ENCODE measurements at places on chromosomes 3 and 15. TPM values are rescaled to one million over a fixed set of nuclear protein-coding genes. Genes with fewer than 3 reads are reported as not detected.

DNA sequence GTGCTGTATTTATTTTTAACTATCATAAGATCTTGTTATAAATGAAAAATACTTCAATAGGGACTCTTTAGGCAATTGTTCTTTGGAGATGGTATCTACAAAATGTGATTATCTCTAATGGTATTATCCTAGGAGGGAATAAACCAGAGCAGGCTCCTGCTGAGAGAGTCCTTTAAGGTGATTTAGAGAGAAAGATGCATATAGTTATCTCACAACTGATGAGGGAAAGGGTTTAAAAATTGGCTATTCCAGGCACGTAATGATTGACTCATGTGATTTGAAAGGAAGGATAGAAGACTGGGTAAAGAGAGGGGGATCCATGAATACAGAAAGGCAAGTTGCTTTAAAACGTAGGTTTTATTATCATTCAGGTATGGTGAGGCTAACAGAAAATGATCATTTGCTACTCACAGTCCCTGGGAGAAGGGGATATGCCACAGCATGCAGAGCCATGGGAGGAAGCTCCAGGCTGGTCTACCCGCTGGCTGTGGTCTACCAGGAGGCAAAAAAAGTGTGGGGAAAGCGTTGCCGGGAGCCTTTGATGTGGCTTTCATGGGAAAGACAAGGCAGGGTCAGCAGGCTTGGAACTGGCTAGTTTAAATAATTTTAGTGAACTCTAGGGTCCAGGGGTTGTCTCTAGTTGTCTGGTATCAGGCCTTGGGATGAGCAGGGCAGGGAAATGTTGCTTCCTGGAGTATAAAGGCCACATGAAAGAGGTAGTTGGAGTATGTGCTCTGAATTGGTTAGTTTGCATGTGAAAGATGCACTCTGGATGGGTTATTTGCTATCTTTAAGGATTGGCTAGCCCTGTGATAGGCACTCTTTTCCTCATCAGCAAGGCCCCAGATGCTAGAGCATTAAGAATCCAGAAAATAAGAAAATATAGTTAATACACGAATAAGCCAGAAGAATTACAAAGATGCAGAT lies 798.4 kb upstream of the GRM7 start:
- no peak for DNase-seq

DNA sequence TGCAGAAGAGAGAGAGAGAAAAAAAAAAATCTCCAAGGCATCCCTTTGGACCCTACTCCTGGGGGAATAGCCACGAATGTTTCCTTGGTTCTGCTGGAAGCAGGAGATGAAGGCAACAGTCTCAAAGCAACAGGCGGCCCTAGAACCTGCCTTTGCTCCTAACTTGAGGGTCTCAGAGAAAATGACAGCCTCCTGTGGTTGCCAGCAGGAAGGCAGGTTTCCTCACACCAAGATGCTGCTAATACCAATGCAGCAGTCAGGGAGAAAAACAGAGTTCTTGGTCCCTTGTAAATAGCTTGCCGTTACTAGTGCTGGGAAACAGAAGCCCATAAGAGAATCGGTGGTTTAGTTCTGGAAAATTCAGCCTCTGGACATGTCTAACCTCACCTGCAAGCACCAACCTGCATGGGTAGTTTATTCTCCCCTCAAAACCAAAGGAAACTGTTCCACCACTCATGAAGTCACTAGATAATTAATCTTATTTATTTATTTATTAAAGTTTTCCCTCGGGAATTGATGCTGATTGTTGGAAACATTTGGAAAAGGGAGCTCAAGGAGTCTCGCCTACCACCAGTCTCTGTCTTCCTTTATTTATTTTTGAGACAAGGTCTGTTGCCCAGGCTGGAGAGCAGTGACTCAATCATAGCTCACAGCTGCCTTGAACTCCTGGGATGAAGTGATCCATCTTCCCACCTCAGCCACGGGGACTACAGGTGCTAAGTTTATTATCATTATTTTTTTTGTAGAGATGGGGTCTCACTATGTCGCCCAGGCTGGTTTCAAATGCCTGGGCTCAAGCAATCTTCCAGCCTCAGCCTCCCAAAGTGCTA lies 883 bp upstream of the FRMD4B start:
- no peak for DNase-seq

DNA sequence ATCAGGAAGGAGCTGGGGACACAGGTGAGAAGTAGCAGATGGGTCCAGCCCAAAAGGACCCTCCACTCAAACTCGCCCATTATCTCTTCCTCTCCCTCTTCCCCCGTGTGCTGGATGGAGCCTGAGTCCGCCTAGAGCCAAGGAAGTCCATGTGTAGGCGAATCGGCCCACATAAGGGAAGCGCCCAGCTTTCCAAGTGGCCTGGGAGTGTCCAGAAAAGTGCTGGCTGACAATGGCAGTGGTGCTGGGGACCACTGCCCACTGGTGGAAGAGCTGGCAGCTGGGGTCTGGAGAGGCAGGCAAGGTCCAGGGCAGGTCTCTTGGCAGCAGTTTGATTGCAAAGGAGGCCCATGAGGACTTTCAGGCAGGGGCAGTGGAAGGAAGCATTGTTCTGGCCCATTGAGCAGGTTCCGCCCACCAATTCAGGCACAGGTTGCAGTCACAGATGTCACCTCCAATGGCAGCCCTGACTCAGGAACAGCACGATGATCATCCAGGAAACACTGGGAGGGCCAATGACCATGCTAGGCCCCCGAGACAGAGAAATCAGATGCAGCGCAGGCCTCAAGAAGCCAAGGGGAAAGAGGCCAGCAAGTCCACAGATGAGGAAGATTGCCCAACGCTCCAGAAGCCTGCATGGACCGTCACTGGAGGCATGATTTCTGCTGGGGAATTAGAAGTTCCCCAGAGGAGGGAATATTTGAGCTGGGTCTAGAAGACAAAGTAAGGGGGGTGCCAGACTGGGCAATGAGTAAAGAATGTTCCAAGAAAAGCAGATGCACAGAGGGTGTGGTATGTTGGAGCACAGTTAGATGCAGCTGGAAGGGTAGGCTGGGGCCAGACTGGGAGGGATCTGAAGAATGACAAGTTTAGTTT lies 3.0 kb downstream of the MFGE8 start:
- DNase-seq, result no peak

DNA sequence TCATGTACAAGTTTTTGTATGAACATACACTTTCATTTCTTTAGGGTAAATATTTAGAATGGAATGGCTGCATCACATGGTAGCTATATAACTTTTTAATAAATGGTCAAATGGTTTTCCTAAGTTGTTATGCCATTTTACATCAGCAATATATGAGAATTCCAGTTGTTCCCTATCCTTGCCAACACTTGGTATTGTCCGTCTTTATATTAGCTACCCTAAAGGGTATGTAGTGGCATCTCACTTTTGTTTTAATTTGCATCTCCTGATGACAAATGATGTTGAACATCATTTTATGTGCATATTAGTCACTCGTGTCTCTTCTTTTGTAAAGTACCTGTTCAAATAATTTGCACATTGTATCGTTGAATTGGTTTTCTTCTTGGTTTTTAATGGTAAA lies 2.5 kb upstream of the MUC13 start:
- no peak for DNase-seq

GRCh38 chr3:103371411-103371810 lies 936.6 kb downstream of the ZPLD1 start:
- DNase-seq, result no peak

DNA sequence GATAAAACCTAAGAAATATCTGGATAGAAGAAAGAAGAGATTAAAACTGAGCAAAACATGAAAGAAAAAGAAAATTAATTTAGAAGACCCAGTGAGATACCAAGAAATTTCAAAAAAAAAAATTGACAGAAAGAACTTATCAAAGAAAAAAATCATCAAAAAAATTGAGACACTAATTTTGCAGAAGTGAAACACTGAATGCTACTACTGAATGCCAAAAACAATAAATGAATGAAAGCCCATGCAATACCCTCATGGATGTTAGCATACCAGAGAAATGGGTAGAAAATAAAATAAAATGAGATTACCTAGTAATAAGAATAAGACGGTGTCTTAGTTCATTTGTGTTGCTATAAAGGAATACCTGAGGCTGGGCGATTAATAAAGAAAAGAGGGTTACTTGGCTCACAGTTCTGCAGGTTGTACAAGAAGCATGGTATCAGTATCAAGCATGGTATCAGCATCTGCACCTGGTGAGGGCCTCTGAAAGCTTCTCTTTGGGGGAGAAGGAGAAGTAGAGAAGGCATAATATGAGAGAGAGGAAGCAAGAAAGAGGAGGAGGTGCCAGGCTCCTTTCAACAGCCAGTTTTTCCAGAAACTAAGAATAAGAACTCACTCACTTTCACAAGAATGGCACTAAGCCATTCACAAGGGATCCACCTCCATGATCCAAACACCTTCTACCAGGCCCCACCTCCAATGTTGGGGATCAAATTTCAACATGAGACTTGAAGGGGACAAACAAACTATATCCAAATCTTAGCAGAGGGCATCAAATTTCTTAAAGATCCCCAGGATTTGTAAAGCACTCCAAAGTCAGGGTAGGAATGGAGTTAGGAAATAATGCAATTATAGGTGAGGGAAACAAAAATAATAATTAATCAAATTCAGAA lies 73.2 kb downstream of the BTLA start:
- no peak for DNase-seq

GRCh38 chr3:48727511-48727910 lies 10.5 kb upstream of the IP6K2 start:
- DNase-seq, result no peak

DNA sequence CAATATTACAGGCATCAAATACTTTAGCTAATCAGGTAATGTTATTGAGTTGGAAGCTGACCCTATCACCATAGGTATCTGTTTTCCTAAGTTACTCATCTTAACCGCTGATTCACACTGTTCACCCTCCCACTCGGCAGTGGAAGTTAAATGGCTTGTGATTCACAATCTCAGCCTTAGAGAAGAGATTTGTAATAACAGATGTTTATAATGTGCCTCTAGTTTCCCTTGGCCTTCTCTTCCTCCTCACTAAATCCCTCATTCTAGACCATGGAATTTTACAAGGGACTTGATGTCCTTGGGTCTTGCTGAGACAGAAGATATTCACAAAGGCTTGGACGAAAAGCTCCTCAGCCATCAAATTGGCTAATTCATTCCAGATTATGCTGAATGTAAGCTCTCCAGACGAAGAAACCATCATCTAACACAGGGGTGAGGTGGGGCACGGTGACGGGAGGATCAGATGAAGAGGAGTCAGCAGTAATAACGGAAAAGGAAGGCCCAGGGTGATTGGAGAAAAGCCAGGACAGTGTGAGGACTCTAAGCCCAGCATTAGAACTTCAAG lies 931.7 kb downstream of the MCTP2 start:
- peak; percentile 9 for DNase-seq

DNA sequence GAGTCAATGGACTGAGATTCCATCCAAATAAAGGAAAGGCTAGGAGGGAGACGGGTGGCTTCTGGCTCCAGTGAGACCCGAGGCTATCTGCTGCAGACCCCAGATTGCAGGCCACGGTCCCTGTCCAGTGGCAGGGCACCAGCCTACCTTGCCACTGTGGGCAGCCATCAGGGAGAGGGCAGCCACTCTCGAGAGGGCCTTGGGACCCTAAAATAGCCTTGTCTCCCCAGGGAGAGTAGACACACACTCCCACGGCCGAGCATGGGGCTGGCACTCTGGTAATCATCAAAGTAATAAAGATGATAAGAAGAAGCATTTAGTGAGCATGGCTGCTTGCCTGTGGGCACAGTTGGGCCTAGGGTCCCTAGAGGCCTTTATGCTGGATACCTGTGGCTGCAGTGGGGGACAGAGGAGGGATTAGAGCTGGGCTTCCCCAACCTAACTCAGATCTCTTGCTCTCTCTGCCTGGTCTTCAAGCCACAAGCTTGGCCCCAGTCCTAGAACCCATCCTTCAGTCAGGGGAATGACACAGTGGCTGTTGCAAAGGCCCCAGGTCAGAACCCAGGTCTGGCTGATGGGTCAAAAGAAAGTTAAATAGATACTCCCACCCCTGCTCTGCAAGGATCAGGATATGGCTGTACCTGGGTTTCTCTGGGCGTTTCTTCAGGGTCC lies 9.2 kb upstream of the VIPR1 start:
- DNase-seq, result no peak

DNA sequence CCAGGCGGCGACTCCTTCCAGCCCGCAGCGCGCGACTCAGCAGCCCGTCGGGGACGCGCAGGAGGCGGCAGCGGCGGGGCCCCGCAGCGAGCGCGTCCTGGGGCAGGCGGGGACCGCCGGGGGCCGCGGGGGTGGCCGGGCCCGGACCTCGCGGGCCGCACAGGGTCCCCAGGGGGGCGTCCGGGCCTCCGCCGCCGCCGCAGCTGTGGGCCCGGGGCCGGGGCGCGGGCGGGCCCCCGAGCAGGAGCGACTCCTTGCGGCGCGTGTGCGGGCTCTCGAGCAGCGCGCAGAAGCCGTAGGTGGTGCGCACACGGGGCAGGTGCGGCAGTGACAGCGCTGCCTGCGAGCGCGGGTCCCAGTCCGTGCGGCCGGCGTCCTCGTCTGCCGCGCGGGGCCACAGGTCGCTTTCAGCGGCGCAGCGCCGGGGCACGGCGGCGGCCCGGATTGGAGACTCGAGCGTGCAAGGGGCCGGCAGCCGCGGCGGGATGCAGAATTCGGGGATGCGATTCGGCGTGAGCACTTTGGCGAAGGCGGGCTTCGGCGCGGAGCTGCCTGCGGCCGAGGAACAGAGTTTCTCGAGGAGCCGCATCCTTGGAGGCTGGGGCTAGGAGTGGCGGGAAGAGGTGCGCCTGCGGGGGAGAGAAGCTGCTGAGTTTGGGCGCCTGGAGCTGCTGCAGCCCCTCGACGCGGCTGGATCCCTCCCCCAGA lies 535 bp downstream of the C2CD4B start:
- DNase-seq, result no peak

GRCh38 chr3:8610951-8611350 lies 33.6 kb downstream of the SSUH2 start:
- no peak for DNase-seq

- no peak for DNase-seq
Observed at GRCh38 chr3:88440701-88441100, 290.9 kb downstream of the C3orf38 start.

DNA sequence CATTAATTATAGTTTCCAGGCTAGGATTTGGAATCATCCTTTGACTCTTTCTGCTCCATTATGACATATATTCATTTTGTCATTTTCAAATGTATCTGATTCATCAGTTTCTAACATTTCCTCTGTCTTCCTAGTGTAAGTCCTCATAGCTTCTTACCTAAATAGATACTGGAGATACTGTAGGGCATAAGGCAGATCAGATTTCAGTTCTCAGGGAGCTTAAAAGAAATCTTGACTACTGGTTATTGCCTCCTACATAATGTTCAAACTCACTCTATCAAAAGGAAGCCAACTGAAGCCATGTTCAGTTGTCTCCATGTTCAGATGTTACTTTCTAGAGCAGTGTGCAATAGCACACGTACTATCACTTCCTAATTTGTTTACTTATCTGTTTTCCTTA lies 29.6 kb upstream of the CTDSPL2 start:
- DNase-seq, result no peak

- DNase-seq, result no peak
Observed at GRCh38 chr15:73687351-73687750, 3.2 kb downstream of the CD276 start.

GRCh38 chr15:54776410-54776809 lies 420.3 kb downstream of the RSL24D1 start:
- no peak for DNase-seq

The COPB2 gene
- total RNA-seq, result 86.3 TPM

The CLDN1 gene
- total RNA-seq, result 1.6 TPM

The PRR20G gene
- not detected for total RNA-seq

The ACTRT3 gene
- 3.3 TPM for total RNA-seq

The SLC51B gene
- not detected for total RNA-seq

The XIRP1 gene
- total RNA-seq, result not detected

The TRIM71 gene
- total RNA-seq, result 2.5 TPM

The CHMP2B gene
- total RNA-seq, result 36.7 TPM

The CCR9 gene
- 0.16 TPM for total RNA-seq

The MYO5C gene
- total RNA-seq, result 1.2 TPM
